ENCODE measurements at places on chromosomes 7 and 10. TPM values are rescaled to one million over a fixed set of nuclear protein-coding genes. Genes with fewer than 3 reads are reported as not detected.

- no peaks in the 10 kb centered on the region for H3K36me3 ChIP-seq
- H3K27me3 ChIP-seq = no peaks in the 10 kb centered on the region
- no peaks in the 10 kb centered on the region for H3K4me1 ChIP-seq
- no peak for DNase-seq
Observed at GRCh38 chr10:76647301-76647700, 990.3 kb downstream of the KCNMA1 start.

DNA sequence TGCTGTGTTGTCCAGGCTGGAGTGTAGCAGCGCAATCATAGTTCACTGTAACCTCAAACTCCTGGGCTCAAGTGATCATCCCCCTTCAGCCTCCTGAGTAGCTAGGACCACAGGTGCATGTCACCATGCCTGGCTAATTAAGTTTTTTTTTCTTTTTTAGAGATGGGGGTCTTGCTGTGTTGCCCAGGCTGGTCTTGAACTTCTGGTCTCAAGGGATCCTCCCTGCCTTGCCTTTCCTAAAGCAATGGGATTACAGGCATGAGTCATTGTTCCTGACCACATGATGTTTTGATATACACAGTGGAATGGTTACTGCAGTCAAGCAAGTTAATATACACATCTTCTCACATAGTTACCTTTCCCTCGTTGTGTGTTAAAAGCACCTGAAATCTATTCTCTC is 140.3 kb downstream of the GPR85 start:
- H3K4me1 ChIP-seq = no peaks in the 10 kb centered on the region
- no peak overlapping the region for H3K4me3 ChIP-seq
- H3K27me3 ChIP-seq = no peaks in the 10 kb centered on the region
- H3K27ac ChIP-seq = no peak overlapping the region
- no peak for DNase-seq
- H3K36me3 ChIP-seq = no peaks in the 10 kb centered on the region

Gene ZPBP
- total RNA-seq = not detected

Gene PSD
- 13.4 TPM for total RNA-seq

Gene CYP2C9
- total RNA-seq = not detected

- H3K4me1 ChIP-seq = no peaks in the 10 kb centered on the region
- H3K27me3 ChIP-seq = no peaks in the 10 kb centered on the region
- no peak for DNase-seq
- no peaks in the 10 kb centered on the region for H3K36me3 ChIP-seq
- no peak overlapping the region for H3K4me3 ChIP-seq
- H3K27ac ChIP-seq = no peak overlapping the region
Observed at GRCh38 chr7:111112439-111112838, 21.5 kb downstream of the LRRN3 start.

GRCh38 chr7:156080596-156080995 is 268.3 kb upstream of the SHH start:
- H3K27ac ChIP-seq = no peak overlapping the region
- no peak for DNase-seq
- no peak overlapping the region for H3K4me3 ChIP-seq
- no peaks in the 10 kb centered on the region for H3K4me1 ChIP-seq
